ENCODE measurements at places on chromosomes 5 and 9.
A peak's percentile ranks its signal among the peaks of the same experiment; 100 is the strongest.

- DNase-seq = no peak
These were observed 165.0 kb upstream of the GPR151 start for GRCh38 chr5:146680846-146681584.

GRCh38 chr9:93268551-93269314 lies 84.8 kb downstream of the WNK2 start:
- no peak for DNase-seq

DNA sequence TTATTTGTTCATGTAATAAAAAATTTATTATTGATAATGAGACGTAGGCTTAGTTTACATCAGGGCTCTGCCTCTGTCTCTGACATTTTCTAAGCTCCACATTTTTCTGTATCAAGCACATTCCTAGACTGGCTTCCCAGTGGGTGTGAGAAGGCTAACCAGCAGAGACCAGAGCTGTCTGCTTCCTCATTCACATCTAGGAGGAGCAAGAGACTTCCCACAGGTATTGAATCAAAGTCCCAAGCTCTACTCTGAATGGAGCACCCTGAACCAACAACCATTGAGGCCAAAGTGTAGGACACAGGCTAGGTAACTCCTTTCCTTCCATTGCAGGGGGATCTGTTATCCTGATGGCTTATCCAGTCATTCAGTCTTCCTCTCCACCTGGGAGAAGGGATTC lies 72.4 kb downstream of the PARP8 start:
- no peak for DNase-seq

- DNase-seq = no peak
These were observed 34.8 kb upstream of the NEURL1B start for GRCh38 chr5:172606156-172606785.

DNA sequence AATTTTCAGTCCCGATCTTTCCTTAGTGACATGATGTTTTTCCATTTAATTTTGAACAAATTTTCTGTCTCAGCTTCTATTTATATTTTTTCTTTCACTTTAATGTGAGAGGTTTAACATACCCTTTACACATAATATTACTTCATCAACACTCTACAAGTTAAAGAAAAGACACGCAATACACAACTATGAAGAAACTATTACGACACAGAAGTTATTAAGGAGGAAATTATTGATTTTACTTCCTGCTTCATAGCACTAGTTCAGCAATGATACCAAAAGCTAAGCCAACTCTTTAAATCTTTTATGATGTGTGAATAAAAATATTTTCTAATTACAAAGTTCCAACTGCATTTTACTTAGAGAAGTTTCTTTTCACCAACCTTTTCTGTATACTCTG lies 432.3 kb upstream of the DAB2 start:
- DNase-seq = no peak

- no peak for DNase-seq
These were observed 118.1 kb upstream of the SMIM23 start for GRCh38 chr5:171667341-171668096.

DNA sequence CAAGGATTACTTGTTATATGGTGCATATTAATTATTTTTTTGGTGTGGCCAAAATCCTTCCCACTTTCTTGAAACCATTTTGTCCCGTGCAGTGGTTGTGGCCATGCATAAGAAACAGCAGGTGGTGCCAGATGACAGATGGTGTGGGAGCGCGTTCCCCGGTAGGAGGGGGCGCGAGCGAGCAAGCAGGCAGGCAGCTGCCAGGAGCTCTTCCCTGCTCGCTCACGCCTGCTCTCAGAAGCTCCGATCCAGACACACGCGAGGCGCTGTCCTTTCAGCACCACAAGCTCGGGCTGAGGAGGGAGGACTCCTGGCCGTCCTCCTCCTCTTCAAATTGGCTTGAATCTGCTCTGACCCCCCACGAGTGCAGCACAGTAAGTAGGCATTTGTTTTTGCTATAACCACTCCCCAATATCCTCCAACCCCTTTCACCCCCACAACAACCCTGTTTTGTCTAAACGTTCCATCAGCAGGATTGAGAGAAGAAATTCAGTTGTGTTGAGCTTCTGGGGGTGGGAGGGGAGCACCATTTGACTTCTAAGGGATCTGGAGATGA lies at the start of gene NSG2:
TSS of gene NSG2 (plus strand) at position 237 of the 556 bp plus-strand sequence. CDS start 1,050 bp downstream, outside the sequence.
- DNase-seq = no peak

DNA sequence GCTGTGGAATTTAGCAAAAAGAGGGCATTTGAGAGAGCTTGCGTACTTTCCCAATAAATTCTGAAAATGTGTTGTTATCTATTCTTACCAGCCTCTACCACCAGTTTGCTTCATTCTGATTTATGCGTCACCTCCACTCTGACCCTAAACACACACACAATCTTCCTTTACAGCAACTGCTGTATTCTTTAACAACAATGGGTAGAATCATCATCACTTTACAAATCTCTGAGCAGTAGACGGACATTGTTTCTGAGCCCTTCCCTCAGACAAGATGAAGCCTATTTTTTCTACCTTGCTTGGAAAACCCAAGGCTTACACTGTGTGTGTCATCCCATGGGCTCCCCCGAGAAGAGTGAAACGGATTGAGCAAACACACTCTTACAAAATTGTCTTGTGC lies 83.1 kb upstream of the RASA1 start:
- DNase-seq = no peak

GRCh38 chr5:88841212-88841611 lies 41.8 kb downstream of the MEF2C start:
- DNase-seq = no peak

DNA sequence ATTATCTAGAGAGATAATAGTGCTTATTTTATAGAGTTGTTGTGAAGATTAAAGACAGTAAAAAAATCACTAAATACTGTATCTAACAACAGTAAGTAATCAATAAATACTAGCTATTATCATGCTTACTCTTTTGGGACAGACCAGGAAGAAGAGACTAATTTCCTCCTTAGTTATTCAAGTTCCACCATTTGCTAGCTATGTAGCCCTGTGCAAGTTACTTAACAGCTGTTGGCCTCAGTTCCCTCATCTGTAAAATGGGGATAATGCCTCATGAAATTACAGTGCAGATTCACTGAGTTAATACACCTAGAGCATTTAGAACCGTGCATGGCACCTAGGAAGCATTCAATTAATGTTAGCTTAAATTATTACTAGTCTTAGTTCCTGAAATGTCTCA lies 2.6 kb downstream of the RBM18 start:
- DNase-seq = no peak

GRCh38 chr9:135902655-135903357 lies 4.5 kb downstream of the CAMSAP1 start:
- DNase-seq = no peak

DNA sequence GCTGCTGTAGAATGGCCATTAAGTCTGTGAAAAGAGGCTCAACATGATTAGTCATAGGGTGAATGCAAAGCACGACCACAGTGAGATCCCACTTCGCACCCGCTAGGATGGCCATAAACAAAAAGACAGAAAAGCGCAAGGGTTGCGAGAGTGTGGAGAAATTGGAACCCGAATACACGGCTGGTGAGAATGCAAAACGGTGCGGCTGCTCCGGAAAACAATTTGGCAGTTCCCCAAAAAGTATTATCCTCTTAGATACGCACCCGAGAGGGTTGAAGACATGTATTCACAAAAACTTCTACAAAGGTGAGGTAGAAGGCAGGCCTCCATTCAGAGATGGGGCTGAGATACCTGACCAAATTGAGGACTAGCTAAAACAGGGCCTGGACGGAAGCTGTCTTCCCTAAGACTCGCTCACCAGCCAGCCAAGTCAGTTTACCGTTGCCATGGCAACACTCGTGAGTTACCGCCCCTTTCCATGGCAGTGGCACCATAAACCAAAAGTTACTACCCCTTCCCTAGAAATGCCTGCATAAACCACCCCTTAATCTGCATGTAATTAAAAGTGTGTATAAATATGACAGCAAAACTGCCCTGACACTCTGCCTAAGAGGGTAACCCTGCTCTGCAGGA lies 726 bp upstream of the PSMB7 start:
- DNase-seq = no peak

DNA sequence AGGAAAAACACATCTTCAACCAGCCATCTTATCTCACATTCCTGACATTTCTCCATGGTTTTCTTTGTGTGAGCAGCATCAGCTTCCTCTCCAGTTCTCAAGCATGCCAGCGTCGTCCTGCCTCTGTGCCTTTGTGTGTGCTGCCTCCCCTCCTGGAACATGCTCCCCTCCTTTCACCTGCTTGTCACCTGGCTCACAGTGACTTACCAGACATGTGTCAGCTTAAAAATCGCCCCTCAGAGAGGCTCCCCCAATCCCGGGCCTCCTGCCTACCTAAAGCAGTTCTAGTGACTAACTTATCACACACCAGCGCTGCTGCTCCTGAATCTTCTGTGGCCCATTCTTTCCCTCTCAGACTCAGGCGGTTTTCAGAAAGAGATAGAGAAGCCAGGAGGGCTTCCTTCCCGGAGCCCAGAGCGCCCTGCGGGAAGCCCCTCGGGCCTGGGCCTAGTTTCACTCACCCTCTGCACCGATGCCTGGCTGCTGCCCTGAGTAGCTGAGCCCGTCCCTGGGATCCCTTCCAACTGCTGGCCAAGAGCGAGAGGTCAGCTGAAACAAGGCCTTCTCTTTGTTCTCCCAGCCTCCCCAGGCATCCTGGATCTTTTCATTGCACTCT lies 51.1 kb upstream of the MVB12B start:
- DNase-seq = no peak

DNA sequence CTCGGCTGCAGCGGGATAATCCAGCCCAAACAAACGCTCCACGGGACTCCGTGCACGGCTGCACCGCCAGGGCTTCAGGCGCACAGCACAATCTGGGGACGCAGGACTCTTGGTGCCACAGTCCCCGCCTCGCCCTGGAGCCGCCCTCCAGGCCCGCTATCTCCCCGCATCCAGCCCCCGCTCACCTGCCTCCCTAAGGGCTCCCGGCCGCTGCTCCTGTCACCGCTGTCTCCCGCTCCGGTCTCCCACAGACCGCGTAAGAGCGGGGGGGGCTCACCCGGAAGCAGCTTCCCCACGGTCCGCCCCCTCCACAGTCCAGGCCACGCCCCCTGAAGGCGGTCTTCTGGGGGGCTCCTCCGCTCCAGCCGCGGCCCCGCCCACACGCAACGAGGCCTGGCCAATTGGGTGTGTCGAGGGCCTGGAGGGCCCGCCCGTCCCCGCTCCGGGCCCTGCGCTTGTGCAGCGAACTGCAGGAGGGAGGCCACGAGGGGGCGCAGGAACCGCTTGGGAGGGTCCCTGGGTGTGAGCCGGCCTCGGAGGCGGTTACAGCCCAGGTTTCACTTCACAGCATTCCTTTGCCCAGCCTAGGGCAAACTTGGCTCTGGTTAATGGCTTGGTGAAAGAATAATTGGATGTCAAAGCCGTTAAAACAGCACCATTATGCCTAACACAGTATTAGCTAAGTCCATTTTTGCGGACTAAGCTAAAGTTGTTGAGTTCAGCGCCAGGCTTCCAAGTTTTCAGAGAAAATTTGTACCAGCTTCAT lies at the start of gene ALAD:
TSS of gene ALAD (minus strand) at position 258 of the 766 bp plus-strand sequence. CDS start 7,725 bp downstream, outside the sequence.
- peak; percentile 99 for DNase-seq

- DNase-seq = no peak
These were observed 69.5 kb downstream of the SH3TC2 start for GRCh38 chr5:148993283-148993936.

DNA sequence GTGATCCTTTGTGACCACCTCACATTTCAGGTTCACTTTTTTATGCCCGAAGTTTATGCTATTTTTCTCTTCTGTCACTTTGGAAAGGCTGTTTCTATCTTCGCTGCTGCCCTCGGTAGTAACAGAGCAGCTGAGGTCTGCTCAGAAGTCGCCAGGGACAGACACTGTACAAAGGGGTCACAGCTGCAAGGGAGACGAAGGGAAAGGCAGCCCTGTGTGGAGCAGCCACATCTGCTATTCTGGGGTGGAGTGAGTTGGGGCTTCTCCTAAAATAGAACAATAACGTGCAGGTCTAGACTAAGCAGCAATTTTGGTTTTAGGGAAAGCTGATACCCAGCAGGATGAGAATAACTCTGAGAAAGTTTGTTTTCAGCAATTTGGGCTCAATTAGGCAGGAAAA lies 72.5 kb downstream of the ACTL7B start:
- DNase-seq = no peak

DNA sequence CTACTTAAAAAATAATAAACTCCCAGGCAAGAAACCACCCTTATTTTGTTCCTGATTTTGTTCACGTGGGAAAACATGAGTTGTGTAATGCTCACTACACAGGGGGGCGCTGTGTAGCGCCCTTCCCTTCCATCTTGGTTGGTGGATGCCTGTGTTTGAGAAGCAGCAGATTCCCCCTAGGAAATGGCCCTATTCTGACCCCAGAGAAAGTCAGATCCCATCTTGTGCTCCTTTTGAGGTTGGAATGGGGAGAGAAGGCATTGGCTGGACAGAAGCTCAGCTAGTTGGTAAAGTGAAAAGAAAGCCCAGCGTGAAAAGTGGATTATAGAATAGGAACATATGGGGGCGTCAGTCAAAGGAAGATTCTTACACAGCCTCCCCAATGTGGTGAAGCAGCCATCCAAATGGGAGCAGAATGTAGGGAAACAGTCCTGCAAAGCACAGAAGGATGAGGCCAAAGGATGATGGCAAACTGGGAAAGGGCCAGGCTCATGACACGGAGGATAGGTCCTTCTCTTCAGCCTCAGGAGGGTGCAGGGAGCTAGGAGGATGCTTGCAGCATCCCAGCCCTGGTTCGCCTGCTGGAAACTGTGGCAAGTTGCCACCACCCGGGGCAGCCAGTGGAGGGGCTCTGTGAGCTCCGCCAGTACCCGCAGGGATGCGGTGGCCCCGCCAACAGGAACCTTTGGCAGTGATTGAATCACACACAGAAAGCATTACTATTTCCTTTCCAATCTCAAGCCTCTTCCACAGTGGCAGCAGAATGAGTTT lies 314.2 kb upstream of the DAP start:
- no peak for DNase-seq

- no peak for DNase-seq
These were observed 65.1 kb upstream of the SLC28A3 start for GRCh38 chr9:84405667-84406066.

DNA sequence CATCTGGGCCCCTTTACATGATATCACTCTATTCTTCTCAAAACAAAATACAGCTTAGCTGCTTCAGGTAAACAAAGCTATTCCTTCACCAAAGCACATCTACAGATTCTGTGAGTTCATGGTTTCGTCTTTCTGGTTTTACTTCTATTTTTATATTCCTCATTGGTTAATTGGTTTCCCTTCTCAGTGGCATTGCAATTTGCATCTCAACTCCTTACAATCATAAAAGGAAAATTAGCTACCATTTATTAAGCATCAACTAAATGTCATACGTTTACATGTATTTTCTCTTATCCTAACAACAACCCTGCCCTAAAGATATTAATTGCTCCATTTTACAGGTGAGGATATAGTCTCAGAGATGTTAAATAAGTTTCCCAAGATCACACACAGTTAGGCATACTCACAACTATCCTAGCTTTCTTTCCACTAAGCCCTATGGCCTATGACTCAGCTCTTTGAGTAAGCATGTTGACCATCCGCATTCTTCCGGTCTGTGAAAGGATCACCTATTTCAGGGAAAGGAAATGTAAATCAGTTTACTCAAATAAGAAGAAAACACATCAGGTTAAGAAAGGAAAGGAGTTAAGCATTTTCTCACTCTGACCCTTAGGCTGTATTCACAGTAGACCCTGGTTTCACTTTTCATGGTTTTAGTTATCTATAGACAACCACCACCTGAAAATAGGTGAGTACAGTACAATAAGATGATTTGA lies 146.1 kb downstream of the CAAP1 start:
- DNase-seq = no peak
